ENCODE measurements at places on chromosomes 13 and 19. TPM values are rescaled to one million over a fixed set of nuclear protein-coding genes. Genes with fewer than 3 reads are reported as not detected.

The ZNF285 gene
- total RNA-seq: 1.6 TPM

The ZNF382 gene
- 4.6 TPM for total RNA-seq

The N4BP2L1 gene
- 1.9 TPM for total RNA-seq

The ATP8B3 gene
- 3.3 TPM for total RNA-seq

The ZNF729 gene
- not detected for total RNA-seq

The TRAPPC5 gene
- 38.8 TPM for total RNA-seq

The PCDH9 gene
- 5.0 TPM for total RNA-seq
